ENCODE measurements at places on chromosomes 5 and 9.

GRCh38 chr5:83097689-83098231 is 20.4 kb downstream of the XRCC4 start:
- no peak for DNase-seq

DNA sequence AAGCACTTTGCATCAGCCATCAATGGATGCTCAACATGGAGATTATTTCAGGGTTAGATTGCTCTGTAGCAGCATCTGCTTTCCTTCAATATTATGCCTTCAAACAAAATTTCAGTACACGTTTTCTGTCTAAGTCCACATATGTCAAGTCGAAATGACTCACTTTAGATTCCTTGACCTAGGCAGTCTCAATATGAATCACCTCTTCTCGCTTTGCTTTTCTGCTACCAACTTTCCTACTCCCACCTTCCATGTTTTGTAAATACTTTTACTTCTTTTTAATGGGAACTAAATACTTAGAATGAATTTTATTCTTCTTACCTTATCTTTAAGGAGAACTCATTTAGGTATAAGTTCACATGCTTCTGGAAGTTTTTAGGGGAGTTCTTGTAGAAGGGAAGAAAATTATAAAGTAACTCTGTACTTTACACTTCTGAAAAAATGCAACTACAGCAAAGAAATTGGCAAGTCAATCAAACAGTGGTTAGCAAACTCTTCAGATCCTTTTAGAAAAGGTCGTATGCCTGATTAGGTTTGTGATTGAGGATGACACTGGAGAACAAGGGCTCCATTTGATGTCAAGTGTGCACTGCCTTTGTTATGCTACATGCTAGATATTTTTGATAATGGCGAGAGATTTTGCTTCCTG is 478.5 kb upstream of the SMARCA2 start:
- DNase-seq = no peak

- DNase-seq = no peak
These were observed 19.6 kb downstream of the ZNF131 start for GRCh38 chr5:43140286-43140685.

GRCh38 chr9:25678147-25678666 is at the start of gene TUSC1:
Gene TUSC1 (minus strand): TSS chr9:25678444. CDS start chr9:25678312, 132 bp downstream.
- DNase-seq = no peak

DNA sequence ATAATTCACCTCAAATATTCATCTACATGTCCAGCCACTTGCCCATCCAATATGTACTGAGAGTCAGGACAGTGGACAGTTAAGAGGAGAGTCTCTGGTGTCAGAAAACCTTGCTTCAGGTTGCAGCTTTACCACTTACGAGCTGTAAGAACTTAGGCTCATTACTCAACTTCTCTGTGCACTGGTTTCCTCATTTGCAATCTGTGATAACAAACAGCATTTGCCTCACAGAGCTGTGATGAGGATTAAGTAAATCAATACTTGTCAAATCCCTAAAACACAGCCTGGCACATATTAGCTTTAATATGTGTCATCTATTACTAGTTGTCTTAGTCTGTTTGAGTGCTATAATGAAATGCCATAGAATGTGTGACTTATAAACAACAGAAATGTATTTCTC is 8.6 kb downstream of the GOLGA1 start:
- no peak for DNase-seq

GRCh38 chr5:54264574-54264973 is 45.8 kb downstream of the ARL15 start:
- no peak for DNase-seq

GRCh38 chr5:21831145-21831787 is 1021.9 kb downstream of the CDH12 start:
- DNase-seq = no peak

DNA sequence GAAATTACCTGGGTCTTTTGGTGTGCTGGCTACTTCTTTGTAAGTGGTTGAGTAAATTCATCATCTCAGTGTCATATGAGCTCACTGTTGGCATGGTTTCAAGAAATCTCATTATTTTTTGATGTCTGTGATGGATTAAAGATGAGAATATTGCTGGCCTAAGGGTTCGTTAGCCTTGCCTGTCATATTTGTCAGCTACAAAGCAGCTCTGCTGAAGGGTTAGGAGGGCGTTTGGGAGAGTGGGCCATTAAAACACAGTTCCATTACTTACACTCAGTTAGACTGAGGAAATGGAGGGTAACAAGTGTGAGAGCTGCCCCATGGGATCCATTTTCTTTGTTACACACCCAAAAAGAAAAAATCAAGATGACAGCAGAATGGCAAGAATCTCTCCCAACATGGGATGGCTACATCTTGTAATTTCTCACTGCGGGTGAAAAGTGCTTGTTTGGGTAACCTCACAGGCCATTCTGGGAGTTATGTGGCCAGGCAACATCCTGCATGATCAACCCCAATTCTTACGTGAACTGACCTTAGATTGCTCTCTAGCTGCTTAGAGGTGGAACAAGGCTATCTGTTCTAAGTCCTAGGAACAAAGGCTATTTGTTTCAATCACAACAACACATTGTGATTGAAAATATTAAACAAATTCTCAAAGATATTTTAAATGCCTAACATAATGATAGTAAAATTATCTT is 609.5 kb upstream of the RGMB start:
- DNase-seq = no peak

- DNase-seq = peak; percentile 95
These were observed 19.0 kb downstream of the NEURL1B start for GRCh38 chr5:172659909-172660628.

DNA sequence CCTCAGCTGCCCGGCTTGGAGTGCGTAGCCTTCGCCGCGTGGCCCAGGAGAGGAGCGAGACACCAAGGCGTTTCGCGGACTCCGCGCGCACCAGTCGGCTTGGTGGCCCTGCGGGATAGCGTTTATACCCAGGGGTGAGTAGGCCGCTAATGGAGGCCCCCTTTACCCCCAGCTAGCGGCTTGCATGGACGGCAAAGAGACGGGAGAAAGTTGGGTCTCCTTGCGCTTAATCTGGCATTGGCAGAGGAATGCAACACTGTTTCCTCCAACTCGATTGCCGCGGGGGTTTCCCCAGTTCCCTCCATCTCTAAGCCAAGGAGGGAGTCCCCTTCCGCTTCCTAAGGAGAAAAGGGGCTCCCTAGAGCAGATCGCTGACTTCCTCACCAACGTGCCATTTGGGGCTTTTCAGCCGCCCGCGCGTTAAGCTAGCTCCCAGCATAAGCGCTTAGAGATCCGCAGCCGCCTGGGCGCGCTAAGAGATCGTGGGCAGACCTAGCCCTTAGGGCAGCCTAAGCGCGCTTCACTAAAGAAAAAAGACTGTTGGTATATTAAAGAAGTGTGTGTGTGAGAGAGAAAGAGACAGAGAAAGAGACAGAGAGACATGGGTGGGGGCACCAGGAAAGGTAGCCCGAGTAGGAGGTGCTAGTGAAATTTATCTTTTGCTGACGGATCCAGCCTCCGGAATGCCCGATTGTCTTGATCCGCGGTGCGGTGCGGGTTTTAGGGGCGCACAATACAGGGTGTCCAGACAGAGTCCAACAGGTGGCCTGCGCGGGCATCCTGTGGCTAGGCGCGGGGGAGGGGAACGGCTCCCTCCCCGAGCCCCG is 597.9 kb upstream of the SGCD start:
- no peak for DNase-seq

DNA sequence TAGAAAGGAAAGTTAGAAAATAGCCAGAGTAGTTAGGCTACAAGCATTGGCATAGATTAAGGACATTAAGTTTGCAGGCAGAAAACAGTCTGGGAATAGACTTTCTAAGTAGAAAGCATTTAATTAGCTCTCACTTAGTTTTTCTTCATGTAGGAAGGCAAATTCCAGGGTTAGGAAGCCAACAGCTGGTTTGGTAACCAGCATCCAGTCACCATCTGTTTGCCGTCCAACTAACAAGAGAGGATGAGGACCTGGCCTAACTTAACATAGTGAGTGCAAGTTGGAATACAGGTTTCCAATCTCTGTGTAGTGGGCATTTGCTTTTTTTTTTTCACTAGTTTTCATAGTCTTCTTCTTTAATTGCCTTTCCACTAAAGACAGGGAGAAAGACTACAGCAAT is 121.7 kb upstream of the NR3C1 start:
- DNase-seq = no peak

GRCh38 chr5:73418244-73418691 is 30.3 kb downstream of the FOXD1 start:
- no peak for DNase-seq

GRCh38 chr5:16550316-16550952 is 66.4 kb downstream of the RETREG1 start:
- DNase-seq = peak; percentile 66

- no peak for DNase-seq
These were observed 188.0 kb downstream of the HCN1 start for GRCh38 chr5:45508135-45508534.

DNA sequence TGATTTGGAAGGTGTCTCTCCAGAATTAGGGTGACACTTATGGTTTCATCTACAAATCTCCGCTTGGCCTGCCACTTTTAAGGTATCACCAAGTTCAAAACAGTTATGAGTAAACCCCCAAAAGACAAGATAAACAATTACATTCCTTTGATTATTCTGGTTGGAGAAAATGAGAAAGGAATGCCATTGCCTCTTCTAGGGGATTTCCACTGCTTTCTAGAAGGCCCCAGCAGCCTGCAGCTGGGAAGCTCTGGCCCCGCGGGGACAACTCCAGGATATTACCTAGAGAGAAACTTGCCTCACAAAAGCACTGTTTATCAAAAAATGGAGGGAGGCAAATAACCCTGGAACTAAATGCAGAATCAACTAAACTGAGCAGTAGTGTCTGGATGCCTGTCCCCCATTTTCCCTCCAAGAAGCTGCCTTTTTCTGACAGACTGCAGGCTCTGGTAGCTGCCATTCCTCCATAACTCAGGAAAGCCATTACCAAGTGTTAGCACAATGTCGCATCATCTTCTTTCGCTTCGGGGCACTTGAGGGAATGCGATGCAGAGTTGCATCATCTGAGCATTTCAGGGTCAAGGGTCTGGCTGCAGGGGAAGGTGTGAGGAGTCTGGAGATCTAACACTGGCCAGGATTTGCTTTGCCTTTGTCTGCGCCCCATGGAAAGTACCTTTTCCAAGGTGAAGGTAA is 71.5 kb upstream of the PLPP6 start:
- DNase-seq = no peak

- no peak for DNase-seq
These were observed 9.7 kb downstream of the TERT start for GRCh38 chr5:1285141-1285540.

DNA sequence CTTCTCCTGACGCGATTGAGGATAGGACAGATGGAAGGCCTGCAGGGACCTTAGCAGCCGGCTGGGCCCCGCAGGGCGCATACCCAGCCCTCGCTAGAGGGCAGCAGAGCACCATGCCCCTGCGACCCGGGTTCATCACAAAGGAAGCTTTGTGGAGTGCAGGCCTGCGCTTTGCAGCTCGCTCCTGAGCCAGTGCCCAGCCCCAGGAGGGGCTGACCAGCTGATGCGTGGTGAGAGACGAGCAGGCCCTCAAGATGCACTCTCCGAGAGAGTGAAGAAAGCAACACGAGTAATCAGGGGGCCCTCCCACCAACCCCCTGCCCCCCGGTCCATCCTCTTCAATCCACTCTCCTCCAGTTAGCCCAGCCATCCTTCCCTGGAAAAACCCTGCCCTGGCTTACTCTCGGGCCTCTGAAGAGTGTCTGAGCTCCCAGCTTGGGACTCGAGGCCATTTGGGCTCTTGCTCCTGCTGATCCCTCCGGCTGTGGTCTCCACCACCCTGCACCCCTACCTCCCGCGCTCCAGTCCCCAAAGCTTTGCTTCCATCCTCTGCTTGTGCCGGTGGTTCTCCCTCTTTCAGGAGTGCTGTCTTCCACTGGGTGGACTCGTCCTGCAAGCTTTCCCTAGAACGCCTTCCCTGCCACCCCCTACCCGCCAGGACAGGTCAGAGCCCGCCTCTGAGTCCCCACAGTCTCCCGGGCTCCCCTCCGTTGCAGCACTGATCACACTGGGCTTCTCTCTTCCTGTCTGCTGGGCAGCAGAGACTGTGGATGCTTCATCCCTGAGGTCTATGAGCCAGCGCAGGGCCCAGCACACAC is 9.1 kb upstream of the KIF12 start:
- peak; percentile 80 for DNase-seq

DNA sequence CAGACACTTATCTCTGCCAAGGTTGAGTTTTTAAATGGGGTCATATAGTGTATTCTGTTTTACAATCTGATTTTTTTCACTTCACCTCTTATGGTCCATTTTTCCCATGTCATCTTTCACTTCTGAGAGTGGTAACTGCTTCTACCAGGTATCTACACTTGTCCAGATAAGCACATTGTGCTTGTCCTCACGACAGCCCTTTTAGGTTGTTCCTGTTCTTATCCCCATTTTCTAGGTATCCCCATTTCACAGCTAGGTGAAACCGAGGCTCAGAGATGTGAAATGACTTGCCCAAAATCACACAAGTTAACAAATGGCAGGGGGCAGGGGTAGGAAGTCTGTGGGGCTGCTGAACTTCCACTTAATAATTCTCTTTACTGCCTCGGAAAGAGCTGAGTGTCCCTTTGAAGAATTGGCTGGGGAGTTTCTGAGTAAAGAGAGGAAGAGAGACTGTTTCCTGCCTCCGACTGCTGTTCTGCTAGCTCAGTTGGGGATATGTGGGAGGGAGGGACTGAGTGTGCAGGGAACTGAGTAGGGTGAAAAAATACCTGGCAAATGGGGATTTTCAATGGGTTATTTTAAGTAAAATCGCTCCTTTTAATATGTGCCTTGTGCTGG is 255.4 kb downstream of the GRIA1 start:
- no peak for DNase-seq
